Right renal pelvis (tissue), 4 donors: ENCODE measurements at places on chromosomes 12 and 14.
A peak's percentile ranks its signal among the peaks of the same experiment; 100 is the strongest.

GRCh38 chr12:102730996-102731395, 186.0 kb downstream of the PAH start:
- DNase-seq = no peak

GRCh38 chr14:60249321-60250256, 568 bp downstream of the PPM1A start:
- peak; percentile 54 for DNase-seq

- no peak for DNase-seq
Measured at GRCh38 chr12:47742253-47742825, 16.3 kb downstream of the RAPGEF3 start.

DNA sequence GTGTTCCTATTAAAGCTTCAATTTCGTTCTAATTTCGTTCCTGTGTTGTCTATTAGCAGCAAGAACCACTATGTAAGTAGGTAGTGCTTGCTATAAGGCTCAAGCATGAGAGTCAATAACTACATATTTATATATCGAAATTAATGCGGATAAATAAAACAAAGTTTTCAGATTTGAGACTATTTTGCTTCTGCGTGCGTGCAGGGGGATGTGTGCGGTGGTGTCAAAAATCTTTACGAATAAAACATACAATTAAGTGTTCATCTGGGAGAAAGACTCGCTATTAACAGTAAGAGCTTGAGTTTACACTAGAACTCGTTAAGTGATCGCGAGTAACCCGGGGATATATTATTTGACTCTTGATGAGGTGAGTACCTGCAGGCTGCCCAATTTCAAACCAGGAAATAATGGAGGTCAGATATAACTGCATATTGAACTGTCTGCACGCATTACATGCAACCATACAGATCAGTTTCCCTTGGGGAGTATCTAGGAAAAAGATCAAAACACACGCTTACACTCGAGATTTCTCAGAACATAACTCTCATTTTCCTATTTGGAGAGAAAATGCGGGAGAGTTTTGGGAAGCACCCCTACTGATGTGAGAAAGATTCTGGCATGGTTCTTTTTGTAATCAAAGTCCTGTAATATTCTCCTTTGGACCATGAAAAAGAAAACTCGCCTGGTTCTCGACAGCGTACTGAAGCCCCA, 813 bp downstream of the TWF1 start:
- peak; percentile 22 for DNase-seq

GRCh38 chr14:99790978-99791376, 2.2 kb upstream of the EML1 start:
- no peak for DNase-seq

- no peak for DNase-seq
Measured at GRCh38 chr14:74134484-74134883, 49.7 kb downstream of the LIN52 start.

GRCh38 chr14:33792009-33792719, 158.7 kb downstream of the EGLN3 start:
- no peak for DNase-seq

DNA sequence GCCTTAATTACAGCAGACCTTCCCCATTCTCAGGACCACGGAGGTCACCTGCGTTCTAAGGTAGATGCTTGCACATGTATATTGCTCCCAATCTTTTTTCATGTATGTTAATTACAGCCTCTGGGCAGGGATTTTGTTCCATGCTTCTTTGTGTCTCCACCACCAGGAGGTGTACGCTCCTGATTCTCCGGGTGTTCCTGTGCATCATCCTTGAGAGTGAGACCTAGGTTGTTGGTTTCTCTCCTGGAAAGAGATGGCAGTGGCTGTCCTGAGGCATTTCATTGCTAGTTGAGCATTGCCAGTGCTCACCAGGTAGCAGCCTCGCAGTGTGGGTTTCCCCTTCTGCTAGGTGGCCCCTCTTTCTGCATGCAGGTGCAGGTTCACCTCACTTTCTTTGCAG, 52.8 kb downstream of the KCNK13 start:
- DNase-seq = no peak

DNA sequence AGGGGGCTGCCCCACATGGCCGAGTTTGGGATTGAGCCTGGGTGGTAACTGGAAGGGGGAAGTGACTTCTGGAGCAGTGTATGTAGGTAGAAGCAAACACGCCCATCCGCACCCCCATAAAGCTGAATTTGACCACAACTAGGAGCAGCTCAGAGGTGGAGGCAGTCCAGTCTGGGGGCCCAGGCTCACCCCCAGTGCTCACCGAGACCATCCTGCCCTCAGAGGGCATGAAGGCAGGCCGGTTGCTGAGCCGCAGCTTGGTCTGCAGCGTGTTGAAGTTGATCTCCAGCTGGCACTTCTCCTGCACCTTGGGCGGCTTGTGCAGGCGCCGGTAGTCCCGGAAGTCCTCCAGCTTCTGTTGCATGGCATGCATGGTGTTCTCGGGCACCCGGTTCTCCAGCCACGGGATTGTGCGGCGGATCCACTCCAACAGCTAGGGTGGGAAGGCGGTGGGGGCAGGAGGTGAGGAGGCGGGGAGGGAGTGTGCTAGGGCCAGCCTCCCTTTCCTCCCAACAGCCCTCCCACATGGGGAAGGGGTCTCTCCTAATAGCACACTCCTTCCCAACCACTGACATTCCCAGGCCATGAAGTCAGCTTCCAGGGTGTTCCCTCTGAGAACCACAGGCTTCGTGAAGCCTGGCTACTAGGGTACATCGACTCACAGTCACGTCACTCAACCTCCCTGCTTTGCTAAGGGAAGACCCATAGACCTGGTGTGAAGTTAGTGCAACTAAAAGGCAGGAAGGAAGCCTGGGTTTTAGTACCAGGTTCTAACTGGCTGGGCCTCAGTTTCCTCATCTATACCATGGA, 87.0 kb downstream of the ACTN1 start:
- DNase-seq = no peak

DNA sequence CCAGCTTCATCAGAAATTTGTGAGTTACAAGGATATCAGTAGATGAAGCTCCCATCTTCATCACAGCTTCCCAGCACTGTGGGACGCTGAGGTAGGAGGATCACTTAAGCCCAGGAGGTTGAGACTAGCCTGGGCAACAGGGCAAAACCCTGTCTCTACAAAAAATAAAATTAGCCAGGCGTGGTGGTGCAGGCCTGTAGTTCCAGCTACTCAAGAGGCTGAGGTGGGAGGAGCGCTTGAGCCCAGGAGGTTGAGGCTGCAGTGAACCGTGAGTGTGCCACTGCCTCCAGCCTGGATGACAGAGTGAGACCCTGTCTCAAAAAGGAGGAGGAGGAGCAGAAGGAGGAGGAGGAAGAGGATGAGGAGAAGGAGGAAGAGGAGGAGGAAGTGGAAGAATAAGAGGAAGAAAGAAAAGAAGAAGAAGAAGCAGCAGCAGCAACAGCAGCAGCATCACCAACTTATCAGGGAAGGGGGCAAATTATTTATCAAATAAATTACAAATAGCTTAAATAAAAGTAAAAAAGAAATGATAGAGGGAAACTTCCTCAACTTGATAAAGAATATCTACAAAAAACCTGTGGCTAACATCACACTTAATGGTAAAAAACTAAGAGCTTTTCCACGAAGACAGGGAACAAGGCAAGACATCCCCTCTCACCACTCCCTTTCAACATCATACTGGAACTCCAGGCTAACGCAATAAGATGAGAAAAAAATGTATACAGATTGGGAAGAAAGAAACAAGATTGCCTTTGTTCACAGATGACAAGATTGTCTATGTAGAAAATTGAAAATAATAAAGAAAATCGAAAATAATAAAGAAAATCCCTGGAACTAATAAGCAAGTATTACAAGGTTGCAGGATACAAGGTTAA, 69.6 kb downstream of the NINJ2 start:
- DNase-seq = no peak

- DNase-seq = no peak
Measured at GRCh38 chr14:48983351-48983888, 602.8 kb downstream of the RPS29 start.

GRCh38 chr14:105470350-105471296, 4.0 kb upstream of the CRIP2 start:
- no peak for DNase-seq

DNA sequence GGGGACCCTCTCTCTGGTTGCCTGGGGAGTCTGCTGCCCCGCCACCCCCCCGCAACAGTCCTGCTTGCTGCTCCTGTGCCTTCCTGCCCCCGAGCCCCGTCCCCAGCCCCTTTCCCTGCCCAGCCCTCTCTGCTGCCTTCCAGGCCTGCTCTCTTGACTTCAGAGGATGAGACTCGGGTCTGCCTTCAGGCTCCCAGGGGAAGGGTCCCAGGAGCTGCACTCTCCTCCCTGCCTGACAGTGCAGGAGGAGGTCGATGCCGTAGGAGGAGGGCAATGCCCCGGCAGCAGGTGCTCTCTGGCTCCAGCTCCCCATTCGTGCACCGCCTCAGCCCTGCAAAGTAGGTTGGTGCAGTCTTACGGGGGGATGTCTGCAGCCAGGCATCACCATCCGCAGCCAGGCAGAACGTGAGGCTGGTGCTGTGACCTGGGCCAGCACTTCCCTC, 185.1 kb upstream of the C14orf180 start:
- DNase-seq = no peak

DNA sequence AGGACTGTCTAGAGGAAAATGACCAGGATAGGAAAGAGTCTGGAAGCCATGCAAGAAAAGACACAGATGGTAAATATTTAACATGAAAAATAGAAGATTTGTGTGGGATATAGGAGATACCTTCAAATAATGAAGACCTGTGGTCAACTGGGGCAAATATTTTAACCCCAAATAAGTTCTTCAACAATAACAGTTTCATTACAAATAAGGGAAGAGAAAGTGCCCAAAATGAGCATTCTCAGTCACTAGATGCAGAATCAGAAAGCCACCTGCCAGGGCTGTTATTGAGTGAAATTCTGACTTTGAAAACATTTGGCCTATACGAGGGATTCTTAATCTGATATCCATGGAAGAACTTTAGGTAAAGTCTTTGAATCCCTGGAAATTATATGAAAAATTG, 231.2 kb upstream of the PLEKHG7 start:
- no peak for DNase-seq

DNA sequence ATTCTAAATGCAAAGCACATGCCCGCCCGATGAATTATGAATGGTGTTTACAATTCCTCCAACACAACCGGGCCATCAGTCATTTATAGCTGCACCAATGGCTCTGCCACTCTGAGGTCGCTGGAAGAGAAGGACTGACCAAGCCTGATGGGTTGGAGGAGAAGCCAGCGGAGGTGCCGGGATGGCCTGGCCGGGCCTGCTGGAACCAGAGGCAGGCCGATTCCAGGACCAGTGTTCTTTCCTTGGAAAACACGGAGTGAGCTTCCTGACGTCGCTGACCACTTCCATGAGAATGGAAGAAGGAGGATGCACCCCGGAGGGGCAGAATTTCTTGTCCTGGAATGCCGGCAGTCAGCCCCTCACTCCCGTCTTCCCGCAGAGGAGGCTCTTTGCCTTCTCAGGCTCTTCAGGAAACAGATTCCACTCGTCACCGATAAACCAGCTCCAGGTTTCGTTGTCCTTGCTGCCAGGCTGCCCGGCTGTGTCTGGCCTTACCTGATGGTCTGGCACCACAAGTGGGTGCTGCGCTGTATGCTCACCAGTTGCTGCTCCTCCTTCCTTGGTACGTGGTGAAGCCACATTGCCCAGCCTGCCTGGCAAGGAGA, 358.5 kb upstream of the SFSWAP start:
- no peak for DNase-seq

DNA sequence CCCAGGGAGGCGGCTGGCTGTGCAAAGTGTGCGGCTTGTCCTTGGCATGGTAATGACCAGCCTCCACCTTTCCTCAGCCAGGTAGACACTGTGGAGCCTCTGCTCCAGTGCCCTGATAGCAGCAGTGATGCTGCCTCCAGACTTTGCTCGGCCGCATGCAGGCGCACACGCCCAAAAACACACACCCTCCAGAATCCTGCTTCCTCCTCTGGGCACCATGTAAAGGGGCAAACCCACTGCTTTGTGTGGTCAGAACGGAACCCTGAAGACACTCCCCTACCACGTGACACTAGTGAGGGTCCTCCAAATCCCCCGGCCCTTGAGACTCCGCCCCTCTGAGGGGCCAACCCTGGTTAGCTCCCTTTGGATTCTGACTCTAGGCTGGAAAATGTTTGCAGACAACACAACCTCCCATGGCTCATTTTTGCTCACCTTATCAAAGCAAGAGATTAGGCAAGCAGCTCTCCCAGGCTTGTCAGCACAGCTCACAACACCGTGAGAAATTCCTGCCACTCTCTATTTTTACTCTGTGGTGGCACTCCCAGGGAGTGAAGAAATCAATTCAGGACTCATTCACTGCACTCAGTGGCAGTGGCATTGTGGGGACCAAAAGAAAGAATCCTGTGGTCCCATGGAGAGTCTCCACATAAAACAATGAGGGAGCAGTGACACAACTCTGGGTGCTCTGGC, 4.5 kb downstream of the KRT77 start:
- no peak for DNase-seq

GRCh38 chr14:35351897-35352273, 52.7 kb downstream of the NFKBIA start:
- no peak for DNase-seq

DNA sequence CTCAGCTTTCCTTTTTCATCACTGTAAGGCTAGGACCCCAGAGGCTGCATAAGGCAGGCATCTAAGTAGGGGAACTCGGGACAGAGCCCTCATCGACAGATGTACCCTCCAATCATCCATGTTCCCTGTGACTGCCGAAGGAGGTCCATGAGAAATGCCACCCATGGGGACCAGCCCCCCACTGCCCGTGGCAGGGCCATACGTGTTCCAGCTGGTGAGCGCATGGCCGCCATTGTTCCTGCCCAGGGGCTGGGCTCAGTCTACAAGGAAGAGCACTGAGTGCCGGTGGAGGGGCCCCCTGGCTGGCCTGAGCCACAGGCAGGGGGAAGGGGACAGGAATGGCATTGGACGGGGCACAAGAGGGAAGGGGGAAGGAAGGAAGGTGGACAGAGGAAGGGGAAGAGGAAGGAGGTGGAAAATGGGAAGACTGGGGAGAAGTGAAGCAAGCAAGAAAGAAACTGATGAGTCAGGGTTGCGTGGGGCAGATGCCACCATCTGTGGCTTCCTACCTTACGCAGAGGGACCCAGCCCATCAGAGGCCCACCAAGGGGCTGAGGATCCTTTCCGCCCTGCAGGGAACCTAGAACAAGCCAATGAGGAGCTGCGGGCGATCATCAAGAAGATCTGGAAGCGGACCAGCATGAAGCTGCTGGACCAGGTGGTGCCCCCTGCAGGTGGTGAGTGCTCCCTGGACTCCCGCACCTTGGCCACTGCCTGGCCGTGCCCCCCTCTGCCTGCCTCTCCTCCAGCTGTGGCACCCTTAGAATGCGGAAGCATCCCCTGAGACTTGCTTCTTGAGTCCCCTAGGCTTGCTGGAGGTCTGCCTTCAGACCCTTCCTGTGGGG, 120.6 kb upstream of the FKBP4 start:
- no peak for DNase-seq

DNA sequence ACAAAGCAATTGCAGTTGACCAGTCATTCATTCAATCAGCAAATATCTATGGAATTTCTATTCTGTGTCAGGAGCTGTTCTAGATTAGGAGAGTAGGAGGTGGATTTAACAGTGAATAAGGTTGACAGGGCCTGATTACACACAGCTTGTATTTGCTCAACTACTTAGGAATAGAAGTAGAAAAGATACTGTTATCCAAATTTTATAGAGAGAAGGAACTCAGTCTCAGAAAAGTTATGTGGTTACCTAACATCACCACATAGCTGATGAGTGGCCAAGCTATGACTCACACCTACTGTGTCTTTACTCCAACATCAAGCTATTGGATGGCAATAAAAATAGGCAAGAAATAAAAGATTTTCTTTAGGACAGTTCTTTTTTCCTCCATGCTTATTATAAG, 374.8 kb downstream of the RMST start:
- no peak for DNase-seq

GRCh38 chr12:89748791-89749190, 40.2 kb upstream of the ATP2B1 start:
- no peak for DNase-seq
